ENCODE measurements at places on chromosomes 1 and 21.

DNA sequence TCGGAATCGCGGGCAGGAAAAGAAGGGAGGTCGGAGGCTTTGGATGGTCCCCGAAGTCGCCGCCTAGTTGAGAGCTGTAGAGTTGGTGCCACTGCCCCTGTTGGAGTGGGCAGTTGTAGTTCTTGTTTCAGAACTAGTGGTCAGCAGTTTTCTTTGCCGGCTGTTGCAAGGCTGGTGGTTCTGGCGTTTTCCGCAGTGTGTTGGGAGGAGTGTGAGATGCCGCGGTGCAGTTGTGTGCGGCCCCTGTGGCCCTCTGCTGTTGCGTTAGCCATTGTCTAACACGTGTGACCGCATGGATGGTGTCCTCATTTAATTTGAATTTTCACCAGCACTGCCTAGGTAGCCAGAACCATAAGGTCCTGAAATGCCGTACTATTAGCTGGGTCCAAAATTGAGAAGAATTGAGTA, 1.4 kb downstream of the ARF1 start:
- no peak for DNase-seq

GRCh38 chr1:94883691-94884090, 43.2 kb downstream of the CNN3 start:
- DNase-seq = no peak

GRCh38 chr21:34728479-34728878, 59.7 kb downstream of the CLIC6 start:
- no peak for DNase-seq

GRCh38 chr1:151284013-151284577, 2.0 kb downstream of the ZNF687 start:
- no peak for DNase-seq

DNA sequence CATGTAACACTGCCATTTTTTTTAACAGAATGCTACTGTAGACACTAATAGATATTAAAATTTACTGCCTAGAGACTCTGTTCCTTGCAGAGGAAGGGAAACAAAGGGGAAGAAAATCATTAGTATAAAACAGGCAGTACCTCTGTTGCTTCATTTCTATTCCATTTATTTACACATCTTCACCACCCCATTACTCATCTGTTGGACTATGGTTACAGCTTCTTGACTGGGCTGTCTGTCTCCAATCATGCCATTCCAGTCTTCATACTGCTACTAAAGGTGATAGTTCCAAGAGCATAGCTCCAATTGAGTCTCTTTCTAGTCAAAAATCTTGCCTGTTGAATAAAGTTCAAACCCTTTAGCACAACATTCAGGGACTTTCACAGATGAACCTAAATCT, 22.2 kb upstream of the GPR25 start:
- no peak for DNase-seq

GRCh38 chr1:31020007-31020790, 45.3 kb downstream of the PUM1 start:
- no peak for DNase-seq

- DNase-seq = no peak
Observed at GRCh38 chr1:30778154-30778978, 20.8 kb upstream of the LAPTM5 start.
